ENCODE measurements at places on chromosomes 11 and 22. TPM values are rescaled to one million over a fixed set of nuclear protein-coding genes. Genes with fewer than 3 reads are reported as not detected.
A peak's percentile ranks its signal among the peaks of the same experiment; 100 is the strongest.

Gene OR51I1
- not detected for total RNA-seq

Gene TTC12
- 55.5 TPM for total RNA-seq

Gene RASD2
- 3.3 TPM for total RNA-seq

- H3K4me3 ChIP-seq: no peak within 1 kb of the TSS
Measured at GRCh38 chr22:39097098-39098020, at the start of gene APOBEC3H. Gene APOBEC3H (plus strand): TSS chr22:39097244. CDS start chr22:39100279, 3,035 bp downstream.

GRCh38 chr11:75311858-75312288, 39.6 kb downstream of the ARRB1 start:
- H3K36me3 ChIP-seq: no peaks in the 10 kb centered on the region
- peaks cover 75% of the 10 kb centered on the region for H3K4me1 ChIP-seq
- DNase-seq: peak; percentile 61
- peak overlapping the region; percentile 23 for H3K4me3 ChIP-seq

DNA sequence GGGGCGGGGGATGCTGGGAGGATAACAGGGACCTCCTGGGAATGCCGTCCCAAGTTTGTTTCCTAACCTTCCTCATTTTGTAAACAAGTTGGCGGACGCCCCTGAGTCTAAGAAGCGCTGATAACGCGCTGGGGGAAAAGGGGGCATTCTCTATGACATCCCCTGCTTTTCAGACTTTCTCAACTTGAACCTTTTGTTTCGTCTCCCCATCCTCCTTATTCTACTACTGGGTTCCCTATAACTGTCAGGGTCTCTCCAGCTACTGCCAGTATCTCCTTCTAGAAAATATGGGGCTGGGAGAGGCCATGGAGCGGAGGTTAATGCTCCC, 654 bp downstream of the TMEM86A start:
- peak overlapping the region; percentile 94 for H3K4me3 ChIP-seq
- H3K36me3 ChIP-seq: no peaks in the 10 kb centered on the region
- peak overlapping the region; percentile 87 for H3K27ac ChIP-seq
- no peaks in the 10 kb centered on the region for H3K27me3 ChIP-seq
- no peak for DNase-seq

DNA sequence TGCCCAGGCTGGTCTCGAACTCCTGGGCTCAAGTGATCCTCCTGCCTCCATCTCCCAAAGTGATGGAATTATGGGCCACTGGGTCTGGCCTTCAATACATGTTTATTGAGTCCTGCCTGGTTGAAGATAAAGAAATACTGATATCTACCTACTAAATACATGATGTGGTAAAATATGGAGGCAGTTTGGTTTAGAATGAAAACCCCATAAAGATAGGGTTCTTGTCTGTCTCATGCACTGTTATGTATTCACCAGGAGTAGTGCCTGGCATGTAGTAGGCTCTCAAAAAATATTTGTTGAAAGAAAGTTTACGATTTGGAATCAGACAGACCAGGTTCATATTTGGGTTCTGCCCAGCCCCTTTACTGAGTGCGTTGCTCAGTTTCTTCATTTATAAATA, 21.1 kb downstream of the STIM1 start:
- H3K4me1 ChIP-seq: peaks cover 31% of the 10 kb centered on the region
- DNase-seq: no peak
- H3K4me3 ChIP-seq: no peak overlapping the region
- H3K27ac ChIP-seq: no peak overlapping the region
- no peaks in the 10 kb centered on the region for H3K27me3 ChIP-seq

DNA sequence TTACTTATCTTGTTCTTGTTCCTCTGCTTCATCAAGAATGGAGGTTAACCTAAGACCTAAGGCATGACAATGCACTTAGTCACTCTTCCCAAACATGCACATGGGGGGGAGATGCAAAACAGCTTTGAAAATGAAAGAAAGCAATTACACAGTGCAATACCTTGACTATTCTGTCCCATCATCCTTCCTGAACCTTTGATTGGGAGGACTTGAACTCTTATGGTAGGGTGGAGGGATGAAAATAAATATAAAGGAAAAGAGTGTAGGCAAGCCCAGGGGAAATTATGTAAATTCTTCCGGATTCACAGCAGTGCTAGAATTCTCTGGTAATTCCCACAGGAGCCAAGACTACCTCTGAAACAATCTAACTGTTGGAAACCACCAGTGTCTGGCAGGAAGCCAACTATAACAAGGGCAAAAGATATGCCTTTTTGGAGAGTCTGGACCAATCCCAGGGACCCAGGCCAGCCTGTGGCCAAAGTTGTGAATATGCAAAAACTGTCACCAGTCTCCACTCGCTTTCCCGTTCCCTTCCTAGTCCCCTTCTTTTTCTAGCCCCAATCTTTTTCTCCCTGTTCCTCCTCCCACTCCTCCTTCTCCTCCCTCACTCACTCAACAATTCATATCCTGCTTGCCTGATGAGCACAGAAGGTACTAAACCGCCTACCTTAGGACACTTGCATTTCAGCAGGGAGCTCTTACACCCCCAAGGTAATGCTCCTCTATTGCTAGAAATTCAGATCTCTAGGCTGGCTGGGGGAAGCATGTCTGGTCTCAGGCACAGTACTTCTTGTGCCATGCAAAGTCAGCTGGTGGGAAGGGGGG, 2.5 kb upstream of the RCN1 start:
- H3K27me3 ChIP-seq: no peaks in the 10 kb centered on the region
- H3K27ac ChIP-seq: peak overlapping the region; percentile 4
- no peak for DNase-seq
- no peaks in the 10 kb centered on the region for H3K36me3 ChIP-seq
- H3K4me1 ChIP-seq: peaks cover 20% of the 10 kb centered on the region
